ENCODE measurements at places on chromosomes 13 and 19.

GRCh38 chr13:105827111-105827809 lies 708.2 kb downstream of the EFNB2 start:
- no peak for DNase-seq

- DNase-seq: no peak
Measured at GRCh38 chr13:27918918-27919658, 712 bp upstream of the PDX1 start.

DNA sequence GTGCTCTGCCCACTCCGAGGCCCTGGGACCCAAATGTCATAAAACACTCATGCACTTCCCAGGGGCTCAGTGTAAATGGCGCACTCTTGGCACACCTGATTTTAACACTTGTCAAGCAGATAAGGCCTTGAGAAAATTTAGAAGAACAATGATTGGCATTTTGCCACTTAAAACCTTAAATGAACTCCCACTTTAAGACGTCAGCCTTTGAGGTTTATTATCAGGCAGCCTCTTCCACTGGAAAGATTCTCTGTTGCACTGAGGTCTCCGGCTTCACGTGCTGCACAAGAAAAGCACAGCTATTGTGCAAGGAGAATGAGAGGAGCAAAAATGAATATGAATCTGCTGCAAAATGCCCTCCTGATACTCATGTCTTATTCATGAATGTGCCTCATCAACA lies 38.5 kb upstream of the ATP11A start:
- no peak for DNase-seq

GRCh38 chr13:76048675-76049375 lies 412.7 kb downstream of the LMO7 start:
- DNase-seq: no peak

DNA sequence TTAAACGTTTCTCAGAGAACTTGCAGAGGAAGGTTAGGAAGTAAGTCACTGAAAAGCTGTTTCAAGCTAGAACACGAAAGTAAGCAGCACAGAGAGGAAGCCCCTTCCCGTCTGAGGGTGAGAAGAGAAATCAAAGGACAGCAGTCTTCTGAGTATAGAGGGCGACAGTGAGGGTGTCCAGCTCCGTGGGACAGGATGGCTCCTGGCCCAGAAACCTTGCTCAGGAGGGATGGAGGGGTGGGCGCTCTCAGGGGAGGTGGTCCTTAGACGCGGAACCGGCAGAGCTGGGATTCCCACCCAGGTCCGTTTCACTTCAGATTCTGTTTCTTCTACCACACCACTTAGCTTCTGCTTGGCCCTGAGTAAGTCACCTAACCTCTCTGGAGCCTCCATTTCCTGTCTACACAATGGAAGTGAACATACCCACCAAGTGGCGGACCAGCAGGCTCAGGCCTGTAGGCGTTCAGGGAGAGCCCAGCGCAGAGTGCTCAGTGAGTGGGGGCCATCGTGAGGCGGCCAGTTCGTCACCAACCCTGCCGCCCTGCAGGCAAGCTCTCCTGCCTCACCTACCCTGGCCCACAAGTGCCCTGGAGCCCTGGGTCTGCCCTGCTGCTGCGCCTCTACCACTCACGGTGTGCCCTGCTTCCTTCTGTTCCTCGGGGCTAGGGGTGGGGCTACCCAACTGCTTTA lies 5.5 kb upstream of the RSPH6A start:
- DNase-seq: no peak

- DNase-seq: no peak
Measured at GRCh38 chr13:99015606-99016490, 38.0 kb upstream of the DOCK9 start.

- no peak for DNase-seq
Measured at GRCh38 chr19:6524311-6524710, 6.5 kb upstream of the TNFSF9 start.

GRCh38 chr19:57748029-57748428 lies 1.4 kb downstream of the ZNF776 start:
- DNase-seq: no peak

DNA sequence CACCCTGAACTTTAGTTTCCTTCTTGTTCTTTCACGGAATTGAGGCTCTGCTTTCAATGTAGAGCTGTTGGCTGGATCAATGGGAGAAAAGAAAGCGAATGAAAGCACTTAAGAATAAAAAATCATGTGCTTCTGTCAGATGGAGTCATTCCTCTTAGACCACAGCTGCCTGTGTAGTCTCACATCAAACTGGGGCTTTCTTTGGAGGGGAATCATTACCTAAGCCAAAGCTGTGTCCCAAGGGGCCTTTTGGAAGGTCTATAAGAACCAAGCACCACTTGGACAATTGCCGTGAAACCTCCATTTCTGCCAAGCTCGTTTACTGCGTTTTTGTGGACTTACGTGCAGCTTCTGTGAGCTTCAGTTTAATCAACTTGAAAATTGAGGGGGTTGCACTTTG lies 44.2 kb upstream of the RNF113B start:
- DNase-seq: no peak

GRCh38 chr19:430701-431100 lies 21.8 kb upstream of the C2CD4C start:
- no peak for DNase-seq

DNA sequence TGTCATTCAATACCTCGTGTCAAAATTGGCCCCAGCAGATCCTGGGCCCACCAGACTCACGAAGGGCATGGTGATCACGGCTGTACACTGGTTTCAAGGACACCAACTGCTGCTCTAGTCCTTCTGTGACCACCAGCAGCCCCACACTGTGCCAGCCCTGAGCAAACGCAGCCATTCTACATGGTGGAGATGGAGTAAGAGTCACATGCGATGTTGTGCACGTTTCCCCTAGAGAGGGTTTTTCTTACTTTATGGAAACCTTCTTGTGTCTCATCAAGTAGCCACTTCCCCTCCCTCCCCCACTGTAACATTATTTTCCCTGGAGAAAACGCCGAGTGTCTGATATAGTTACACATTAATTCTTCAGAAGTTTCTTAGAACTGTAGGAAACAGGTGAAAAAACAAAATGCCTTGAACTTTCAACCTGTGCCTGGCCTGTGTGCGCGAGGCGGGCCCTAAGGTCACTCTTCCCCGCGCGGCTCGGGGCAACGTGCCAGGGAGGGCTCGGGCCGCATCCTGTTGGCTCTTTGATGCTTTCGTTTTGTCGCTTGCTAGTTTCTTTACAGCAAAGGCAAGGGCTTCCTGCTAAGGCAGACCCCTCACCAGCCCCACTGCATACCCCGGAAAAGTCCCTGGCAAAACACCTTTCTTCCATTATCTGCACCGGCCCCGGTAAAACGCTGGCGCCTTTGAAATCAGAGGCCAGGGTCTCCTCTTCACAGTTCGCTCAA lies 44.6 kb downstream of the GGACT start:
- no peak for DNase-seq

DNA sequence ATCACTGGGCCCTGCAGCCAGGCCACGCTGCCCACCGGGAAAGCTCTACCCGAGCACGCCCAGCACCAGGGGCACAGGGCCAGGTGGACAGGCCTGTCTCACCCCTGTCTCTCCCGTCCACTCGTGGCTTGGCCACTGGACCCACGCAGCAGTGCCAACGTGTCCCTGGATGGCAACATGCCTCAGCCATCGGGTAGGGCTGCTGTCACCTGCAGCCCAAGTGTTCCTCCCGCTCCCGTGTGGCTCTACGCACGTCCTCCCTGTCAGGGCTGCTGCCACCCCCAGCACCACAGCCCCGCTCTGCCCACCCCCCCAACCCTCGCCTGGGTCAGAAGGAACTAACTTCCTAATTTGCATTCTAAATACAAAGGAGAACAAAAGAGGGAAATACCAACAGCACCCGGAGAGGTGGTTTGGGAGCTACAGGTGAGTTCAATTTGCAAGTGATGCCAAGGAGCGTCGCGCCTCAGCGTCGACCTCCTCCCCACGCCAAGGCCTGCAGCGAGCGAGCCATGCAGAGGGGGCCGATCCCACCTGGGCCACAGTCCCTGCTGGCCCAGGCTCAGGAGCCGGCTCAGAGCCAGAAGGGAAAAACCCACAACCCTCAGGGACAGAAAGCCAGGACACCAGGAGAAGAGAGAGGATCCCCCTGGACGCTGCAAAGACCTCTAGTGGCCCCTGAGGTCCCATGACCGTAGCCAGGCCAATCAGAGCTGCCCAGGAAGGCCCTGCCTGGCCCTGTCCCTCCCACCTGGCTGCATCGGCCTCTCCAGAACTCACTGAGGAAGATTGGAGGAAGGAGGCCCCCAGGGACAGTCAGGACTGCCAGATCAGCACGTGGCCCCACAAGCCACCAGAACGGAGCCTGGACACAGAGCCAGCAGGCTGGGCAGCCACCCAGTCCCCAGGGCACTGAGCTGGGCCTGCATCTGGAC lies 128.4 kb upstream of the SPACA7 start:
- DNase-seq: no peak

DNA sequence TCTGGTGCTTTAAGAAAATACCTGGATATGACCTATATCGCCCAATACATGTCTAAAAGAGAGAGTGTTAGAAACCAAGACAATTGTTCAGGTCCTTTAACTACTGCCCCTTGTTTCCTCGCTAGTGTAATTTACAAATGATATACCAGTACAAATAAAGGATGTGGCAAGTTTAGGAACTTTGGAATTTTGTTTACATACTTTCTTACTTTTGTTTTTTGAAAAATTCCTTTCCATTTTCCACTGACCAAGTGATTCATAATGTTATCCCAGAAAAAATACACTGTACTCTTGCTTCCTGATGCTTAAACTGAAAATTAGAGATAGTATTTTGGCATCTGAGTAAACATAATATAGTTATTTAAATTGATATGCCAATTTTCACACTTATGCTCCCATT lies 96.8 kb upstream of the CSNK1A1L start:
- no peak for DNase-seq

GRCh38 chr19:50402544-50403301 lies 16.0 kb upstream of the SPIB start:
- no peak for DNase-seq

- DNase-seq: no peak
Measured at GRCh38 chr13:33931397-33932311, 113.7 kb downstream of the RFC3 start.

GRCh38 chr13:97441368-97441767 lies 7.4 kb downstream of the RAP2A start:
- DNase-seq: no peak

- DNase-seq: no peak
Measured at GRCh38 chr13:66665991-66666390, 564.1 kb downstream of the PCDH9 start.

GRCh38 chr19:24065243-24065642 lies 21.7 kb upstream of the ZNF254 start:
- DNase-seq: no peak

DNA sequence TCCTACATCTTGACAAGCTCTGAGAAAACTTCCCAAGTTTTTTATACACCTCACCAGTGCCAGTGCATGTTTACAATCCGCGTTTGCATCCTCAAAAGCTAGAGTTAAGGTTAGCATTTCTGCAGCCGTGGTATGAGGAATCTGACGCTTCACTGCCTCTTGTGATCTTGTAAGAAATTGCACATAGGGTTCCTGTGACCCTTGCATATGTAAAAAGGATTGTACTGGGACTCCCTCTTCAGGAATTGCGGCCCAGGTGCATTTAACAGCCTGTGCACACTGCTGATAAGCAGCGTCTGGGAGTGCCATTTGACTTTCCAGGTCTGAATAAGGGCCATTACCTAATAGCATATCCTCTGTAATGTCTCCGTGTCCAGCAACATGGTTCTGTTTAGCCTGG lies 15.3 kb downstream of the FPR3 start:
- DNase-seq: no peak

GRCh38 chr13:44322928-44323327 lies 50.7 kb upstream of the SERP2 start:
- no peak for DNase-seq

GRCh38 chr19:44687888-44688287 lies 11.1 kb upstream of the CEACAM16 start:
- no peak for DNase-seq

DNA sequence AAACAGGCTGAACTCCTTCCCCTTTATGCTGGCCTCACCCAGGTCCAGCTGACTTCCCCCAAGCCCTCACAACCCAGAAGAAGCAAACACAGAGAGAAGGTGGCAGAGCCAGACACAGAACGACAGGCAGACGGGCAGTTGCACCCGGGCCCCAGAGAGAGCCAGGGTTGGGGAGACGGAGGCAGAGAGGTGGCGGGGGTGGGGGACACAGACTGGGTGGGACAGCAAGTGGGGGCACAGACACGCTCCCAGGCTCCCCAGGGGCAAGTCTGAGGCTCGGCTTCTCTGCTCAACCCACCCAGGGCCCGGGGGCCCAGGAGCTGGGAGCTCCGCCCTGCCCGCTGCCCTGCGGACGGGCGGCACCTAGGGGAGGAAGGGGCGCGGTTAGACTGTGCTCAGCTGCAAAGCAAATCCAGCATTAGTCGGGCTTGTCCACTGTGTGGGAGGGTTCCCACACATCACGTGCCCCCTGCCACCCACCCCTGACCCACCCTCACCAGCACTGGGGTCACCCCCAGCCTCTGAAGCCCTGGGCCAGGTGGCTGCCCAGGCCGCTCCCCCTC lies 31.3 kb upstream of the ASF1B start:
- no peak for DNase-seq

GRCh38 chr19:3538258-3538929 lies 580 bp upstream of the TEKTIP1 start:
- DNase-seq: no peak

DNA sequence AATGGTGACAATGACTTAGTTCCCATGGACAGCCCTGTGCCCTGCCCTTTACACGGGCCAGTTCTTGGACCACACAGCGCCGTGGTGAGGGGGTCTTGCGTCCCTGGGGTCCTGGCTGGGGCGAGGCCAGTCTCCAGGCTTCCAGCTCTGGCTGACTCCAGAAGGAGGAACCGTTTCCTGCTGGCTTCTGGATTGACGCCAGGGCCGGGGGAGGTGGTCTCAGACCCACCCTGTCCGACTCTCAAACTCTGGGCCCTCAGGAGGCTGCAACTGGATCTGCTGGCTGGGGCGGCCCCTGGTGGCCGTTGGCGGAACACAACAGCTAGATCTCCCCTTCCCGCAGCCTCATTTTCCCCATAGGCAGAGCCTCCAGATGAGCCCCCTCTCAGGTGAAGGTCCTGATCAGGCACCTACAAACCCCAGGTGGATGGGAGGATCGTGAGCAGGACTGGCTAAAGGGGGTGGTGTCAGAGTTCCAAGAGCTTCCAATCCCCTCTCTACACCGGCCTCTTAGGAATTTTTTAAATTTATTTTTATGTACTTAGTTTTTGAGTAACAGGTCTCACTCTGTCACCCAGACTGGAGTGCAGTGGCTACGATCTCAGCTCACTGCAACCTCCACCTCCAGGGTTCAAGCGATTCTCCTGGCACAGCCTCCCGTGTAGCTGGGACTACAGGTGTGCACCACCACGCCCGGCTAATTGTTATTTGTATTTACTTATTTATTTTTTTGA lies 8.0 kb downstream of the CCDC194 start:
- peak; percentile 53 for DNase-seq
